ENCODE measurements at places on chromosomes 3 and 15.

DNA sequence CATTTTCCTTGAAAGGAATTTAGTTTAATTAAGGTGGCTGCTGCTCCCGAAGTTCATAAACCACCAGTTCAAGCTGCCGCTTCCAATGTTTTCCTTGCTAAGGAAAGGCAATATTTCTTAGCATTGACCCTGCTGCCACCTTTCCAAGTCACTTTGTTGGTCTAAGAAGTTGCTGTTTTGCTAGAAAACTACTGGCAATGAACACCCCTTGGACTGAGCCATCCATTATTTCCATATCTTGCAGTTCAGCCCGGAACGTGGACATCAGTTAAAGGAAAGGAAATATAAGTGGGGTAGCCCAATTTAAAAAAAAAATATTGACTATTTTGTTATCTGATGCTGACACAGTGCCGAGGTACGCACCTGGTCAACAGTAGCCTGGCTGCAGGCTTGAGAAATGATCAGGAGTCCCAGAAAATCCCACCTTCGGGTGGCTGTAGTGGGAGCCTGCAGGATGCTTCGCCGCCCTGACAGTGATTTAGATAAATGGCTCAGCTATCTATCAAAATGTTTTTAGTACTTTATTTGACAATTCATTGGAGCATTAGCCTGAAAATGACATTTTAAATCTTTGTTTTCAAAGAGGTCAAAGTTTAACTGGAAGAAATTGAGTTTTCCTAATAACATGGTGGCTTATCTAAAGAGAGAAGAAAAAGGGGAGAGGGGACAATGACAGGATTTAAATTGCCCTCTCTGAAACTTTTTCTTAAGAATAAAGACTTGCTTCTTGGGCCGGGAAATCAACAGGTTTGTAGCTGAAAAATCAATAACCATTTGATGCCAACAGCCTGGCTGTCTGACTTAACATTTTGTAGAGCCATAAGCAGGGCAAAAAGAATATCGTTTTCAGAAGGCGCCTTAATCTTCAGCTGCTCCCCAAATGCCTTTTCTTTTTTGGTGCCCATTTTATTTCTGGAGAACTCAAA lies 1.6 kb downstream of the RARB start:
- DNase-seq = no peak

- peak; percentile 14 for DNase-seq
Measured at GRCh38 chr3:81242871-81243270, 518.6 kb downstream of the GBE1 start.

- DNase-seq = no peak
Measured at GRCh38 chr15:51277101-51277500, 61.3 kb downstream of the CYP19A1 start.

DNA sequence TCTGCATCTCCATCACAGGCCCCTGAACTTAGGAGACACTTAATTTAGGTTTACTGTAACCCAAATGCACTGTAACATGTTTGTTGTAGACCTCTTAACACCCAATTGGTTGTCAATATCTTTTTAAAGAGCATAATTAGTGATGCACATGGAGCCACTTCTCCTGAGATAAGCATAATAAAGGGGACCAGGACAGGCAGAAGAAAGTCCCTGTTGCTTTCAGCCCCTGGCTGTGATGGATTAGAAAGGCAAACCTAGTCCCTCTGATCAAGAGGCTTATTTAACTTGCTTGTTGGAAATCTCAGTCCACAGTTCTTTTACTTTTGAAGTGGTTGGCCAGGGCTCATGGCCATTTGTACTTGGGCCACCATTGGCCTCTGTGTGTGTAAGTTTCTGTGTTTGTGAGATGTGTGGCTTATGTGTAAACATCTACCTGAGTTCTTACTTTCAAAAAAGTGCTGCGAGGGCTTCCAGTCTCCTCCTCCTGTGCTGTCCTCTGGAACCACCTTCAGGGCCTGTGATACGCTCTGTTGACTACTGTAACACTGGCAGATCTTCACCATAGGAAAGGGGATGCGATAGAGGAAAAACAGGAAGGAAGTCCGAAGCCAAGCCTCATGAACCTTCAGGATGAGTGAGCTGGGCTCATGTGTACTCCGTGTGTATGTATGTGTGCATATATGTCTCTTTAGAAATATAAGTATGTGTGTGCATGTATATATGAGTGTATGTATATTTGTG lies 136.2 kb downstream of the EPHB1 start:
- DNase-seq = no peak

- no peak for DNase-seq
Measured at GRCh38 chr3:17025594-17026139, 140.9 kb downstream of the PLCL2 start.

DNA sequence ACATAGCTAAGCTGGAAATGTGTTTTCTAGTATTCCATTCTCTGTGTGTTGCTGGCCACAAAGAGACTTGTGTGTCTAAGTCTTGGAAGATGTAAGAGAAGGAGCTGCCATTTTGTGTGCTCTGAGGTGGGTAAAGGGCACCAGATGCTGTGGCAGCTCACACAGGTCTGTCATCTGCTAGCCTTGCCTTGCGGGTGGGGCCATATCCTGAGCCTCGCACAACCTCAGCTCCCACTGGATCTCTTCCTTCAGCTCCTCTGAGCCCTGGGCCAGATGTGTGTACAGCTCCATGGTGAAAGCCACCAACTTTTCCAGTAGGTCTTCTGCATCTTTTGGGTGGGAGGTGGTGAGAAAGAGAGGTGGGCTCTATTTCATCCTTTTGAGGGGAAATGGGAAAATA lies 6.7 kb upstream of the TMC3 start:
- no peak for DNase-seq

- DNase-seq = no peak
Measured at GRCh38 chr15:46502667-46503066, 867.8 kb downstream of the SQOR start.

DNA sequence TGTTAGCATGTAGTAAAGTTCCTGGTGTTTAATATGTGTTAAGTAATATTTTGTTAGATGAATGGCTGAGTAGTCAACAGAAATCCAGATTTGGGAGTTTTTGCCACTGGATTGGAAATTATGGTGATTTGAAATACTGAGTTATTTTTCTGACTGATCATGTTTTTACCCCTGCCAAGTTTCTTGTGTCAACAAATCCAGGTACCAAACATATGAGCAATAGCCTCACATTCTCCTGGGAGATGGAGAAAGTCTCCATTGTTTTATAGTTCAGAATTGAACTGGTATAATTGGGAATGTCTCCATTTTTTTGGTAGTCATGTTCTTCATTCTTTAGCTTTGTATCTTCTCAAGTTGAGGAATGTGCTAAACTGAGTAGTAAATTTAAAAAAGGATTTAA lies 767.2 kb upstream of the LMCD1 start:
- DNase-seq = no peak

DNA sequence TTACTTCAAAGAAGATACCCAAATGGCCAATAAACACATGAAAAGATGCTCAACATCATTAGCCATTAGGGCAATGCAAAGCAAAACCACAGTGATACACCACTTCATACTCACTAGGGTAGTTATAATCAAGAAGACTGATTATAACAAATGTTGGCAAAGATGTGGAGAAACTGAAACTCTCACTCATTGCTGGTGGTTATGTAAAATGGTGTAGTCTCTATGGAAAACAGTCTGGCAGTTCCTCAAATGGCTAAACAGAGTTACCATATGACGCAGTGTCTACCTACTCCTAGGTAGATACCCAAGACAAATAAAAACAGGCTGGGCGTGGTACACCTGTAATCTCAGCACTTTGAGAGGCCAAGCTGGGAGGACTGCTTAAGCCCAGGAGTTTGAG lies 3.5 kb upstream of the ZFAND6 start:
- no peak for DNase-seq

DNA sequence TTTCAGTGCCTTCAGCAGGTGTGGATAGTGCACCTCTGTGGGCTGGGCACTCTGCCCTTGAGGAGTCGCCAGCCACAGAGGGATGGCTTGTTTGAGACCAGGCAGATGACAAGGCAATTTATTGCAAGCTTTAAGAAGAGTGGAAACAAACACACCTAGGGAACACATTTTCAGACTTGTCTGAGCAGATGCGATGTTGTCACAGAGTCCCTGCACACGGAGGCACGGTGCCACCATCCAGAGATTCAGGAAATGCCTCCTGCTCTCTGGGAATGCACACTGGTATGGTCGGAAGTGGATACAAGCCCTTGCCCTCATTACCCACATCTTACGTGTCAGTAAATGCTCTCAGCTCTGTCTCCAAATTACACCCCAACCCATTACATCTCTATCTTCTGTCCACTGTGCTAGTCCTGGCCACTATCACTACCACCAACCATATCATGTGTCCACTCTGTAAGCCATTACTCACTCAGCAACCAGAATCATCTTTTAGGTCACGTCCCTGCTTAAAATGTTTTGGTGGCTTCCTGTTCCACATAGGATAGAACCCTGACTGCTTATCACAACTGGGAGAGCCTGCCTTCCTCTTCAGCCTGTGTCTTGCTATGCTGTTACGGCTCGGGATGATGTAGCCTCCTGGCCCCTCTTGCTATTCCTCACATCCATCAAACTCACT lies 196.9 kb downstream of the SLCO3A1 start:
- no peak for DNase-seq

DNA sequence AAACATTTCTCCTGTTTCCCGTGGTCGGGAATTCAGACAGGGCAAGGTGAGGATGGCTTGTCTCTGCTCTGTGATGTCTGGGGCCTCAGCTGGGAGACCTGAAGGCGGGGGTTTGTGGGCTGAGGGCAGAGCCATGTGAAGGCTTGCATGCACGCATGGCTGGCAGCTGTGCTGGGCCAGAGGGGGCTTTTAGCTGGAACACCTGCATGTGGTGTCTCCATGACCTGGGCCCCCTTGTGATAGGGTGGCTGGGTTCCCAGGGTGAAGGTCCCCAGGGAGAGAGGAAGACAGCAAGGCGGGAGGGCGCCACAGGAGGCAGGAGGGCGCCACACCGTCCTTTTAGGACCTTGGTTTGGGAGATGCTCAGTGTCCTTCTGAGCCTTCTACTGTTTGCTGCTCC lies 101.6 kb upstream of the PRR23E start:
- no peak for DNase-seq

- DNase-seq = no peak
Measured at GRCh38 chr3:174242311-174243041, 616.7 kb upstream of the NAALADL2 start.

GRCh38 chr15:78675206-78675605 lies 34.2 kb upstream of the CHRNB4 start:
- no peak for DNase-seq

DNA sequence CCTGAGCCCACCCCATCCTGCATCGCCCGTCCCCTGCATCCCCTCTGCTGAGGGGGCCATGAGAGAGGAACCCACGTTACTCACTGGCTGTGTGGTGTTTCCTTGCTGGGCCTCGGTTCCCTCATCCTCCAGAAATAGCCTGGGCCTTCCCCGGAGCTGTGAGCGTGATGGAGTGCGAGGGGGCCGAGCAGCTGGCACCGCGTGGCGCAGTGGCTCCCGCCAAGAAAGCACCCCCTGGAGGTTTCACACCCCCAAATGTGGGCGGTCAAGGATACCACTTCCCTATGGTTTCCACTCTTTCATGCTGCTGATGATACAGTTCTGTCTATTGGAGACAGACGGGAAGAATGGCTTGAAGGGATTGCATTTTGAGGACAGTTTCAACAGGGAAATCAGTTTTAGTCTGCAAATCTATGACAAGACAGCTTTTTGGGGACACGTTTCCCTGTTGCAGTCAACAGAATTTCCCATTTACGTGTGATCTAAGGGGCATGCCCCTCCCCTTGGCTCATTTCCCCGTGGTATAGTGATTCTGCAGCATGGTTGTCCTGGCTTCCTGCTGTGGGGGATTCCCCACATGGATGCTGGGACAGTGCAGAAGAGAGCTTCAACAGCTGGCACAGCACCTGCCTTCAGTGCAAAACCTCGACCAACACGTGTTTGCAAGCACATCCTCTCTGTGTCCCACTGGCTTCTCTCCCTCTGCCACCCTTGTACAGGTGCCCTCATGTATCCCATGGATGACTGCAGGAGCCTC lies 377.5 kb downstream of the LRTM1 start:
- no peak for DNase-seq

GRCh38 chr15:26773067-26773877 lies 406 bp upstream of the GABRB3 start:
- DNase-seq = no peak

GRCh38 chr15:78564743-78565096 lies 600 bp upstream of the CHRNA5 start:
- DNase-seq = no peak

DNA sequence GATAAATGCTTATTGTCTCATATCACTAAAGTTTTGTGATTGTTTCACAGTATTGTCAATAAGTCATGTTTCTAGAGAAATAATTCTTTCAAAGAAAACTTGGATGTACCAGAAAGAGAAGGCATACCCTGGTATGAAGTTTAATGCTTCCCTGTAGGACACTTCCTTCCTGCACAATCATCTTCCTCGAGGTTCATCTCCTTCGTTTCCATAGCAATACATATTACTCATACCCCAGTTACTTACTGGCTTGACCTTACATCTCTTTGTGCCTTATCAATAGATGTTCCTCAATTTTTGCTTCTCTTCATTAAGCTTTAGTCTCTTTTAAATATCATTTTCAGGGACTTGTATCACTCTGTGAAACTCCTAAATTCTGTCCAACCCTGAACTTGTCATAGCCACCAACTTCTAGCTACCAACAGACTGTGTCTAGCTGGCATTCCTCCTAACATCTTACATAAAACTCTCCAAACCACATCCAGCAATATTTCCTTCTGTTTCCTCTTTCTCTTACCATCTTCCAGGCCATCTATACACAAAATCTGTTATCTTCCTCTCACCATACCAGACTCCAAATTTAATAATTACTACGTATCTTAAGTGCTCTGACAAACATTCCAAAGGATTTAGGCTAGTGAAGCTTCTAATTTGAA lies 134.3 kb downstream of the GADL1 start:
- DNase-seq = no peak

- DNase-seq = no peak
Measured at GRCh38 chr3:153567556-153567955, 405.5 kb downstream of the RAP2B start.

GRCh38 chr15:67066041-67066958 lies 898 bp downstream of the SMAD3 start:
- DNase-seq = peak; percentile 40

- DNase-seq = no peak
Measured at GRCh38 chr3:11434017-11434526, 161.9 kb downstream of the ATG7 start.

GRCh38 chr3:78497767-78498166 lies 1270.0 kb downstream of the ROBO1 start:
- peak; percentile 23 for DNase-seq
